ENCODE measurements at places on chromosomes 12 and 14. TPM values are rescaled to one million over a fixed set of nuclear protein-coding genes. Genes with fewer than 3 reads are reported as not detected.
A peak's percentile ranks its signal among the peaks of the same experiment; 100 is the strongest.

- H3K36me3 ChIP-seq, result peaks cover 17% of the 10 kb centered on the region
- H3K4me1 ChIP-seq, result no peaks in the 10 kb centered on the region
- H3K4me3 ChIP-seq, result no peak overlapping the region
- no peak for DNase-seq
Observed at GRCh38 chr12:123187637-123188036, 36.7 kb upstream of the PITPNM2 start.

DNA sequence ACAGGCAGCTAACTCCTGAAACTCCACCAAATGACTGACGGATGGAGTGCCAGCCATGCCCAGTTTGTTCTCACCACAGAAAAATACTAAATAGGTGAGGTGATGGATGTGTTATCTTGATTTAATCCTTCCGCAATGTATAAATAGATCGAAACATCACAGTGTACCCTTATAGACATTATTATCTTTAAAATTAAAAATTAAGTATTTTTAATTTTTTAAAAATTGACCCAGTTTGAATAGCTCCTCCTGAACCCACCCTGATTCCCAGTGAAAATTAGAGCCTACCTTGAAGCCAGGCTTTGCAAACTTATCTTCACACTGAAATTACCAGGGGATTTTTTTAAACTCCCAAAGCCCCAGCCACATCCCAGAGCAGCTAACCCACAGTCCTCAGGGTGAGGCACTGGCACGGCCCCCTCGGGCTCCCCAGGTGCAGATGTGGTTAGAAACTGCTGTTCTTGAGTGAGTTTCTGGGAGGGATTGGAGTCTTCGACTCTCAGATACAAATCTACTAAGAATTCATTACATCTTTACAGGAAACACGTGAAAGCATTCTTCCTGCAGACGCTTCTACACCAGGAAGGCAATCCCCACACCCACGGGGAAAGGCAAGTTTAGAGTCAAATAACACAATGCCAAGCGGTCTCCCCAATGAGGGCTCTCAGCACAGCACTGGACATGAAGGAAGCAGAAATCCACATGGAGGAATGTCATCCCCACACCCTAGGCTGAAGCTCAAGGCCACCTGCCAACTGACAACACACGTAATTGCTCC lies 126.4 kb downstream of the RIMBP2 start:
- H3K4me1 ChIP-seq, result no peaks in the 10 kb centered on the region
- DNase-seq, result no peak
- no peak overlapping the region for H3K4me3 ChIP-seq
- H3K27me3 ChIP-seq, result no peaks in the 10 kb centered on the region
- H3K36me3 ChIP-seq, result no peaks in the 10 kb centered on the region
- H3K27ac ChIP-seq, result no peak overlapping the region

- no peak overlapping the region for H3K27ac ChIP-seq
- no peaks in the 10 kb centered on the region for H3K36me3 ChIP-seq
Observed at GRCh38 chr12:4288296-4289131, 15.0 kb downstream of the CCND2 start.

- no peak overlapping the region for H3K4me3 ChIP-seq
- no peaks in the 10 kb centered on the region for H3K36me3 ChIP-seq
- H3K4me1 ChIP-seq, result no peaks in the 10 kb centered on the region
- H3K27me3 ChIP-seq, result 0 out of 2 replicates have a peak, but pooled peaks cover 4% of the 10 kb centered on the region
- no peak for DNase-seq
Observed at GRCh38 chr12:62128175-62128975, 131.8 kb upstream of the USP15 start.

- H3K27ac ChIP-seq, result no peak overlapping the region
- H3K36me3 ChIP-seq, result no peaks in the 10 kb centered on the region
- no peak for DNase-seq
- no peak overlapping the region for H3K4me3 ChIP-seq
- no peaks in the 10 kb centered on the region for H3K27me3 ChIP-seq
Observed at GRCh38 chr12:116759783-116760621, 21.9 kb downstream of the RNFT2 start.

DNA sequence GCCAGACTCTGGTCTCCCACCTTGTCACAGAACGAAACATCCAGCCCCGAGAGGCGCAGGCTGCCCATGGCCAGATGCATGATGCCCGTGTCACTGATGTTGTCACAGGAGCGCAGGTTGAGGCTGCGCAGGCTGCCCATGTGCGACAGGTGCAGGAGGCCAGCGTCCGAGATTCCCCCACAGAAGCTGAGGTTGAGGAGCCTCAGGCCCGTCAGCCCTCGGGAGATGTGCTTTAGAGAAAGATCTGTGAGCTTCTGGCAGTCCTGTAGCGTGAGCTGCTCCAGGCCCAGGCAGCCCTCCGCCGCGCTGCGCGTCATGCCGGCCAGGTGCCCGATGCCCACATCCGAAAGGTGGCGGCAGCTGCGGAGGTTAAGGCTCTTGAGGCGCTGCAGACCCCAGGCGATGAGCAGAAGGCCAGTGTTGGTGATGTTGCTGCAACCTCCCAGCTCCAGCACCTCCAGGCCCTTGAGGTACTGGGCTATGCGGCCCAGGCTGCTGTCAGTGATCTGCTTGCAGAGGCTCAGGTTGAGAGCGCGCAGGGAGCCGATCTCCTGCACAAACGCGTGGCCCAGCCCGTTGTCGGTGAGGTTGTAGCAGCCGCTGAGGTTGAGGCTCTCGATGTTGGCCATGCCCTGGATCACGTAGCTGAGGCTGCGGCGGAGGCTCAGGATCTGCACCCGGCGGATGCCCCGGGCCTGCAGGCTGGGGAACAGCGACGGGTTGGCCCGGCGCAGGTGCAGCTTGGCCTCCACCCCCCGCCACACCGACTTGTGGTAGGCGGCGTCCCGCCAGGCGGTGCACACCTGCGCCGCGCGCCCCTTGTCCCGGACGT lies 991 bp downstream of the FBXL14 start:
- H3K27ac ChIP-seq, result peak overlapping the region; percentile 55
- H3K36me3 ChIP-seq, result peaks cover 8% of the 10 kb centered on the region
- peaks cover 30% of the 10 kb centered on the region for H3K4me1 ChIP-seq

- H3K36me3 ChIP-seq, result no peaks in the 10 kb centered on the region
- H3K4me1 ChIP-seq, result no peaks in the 10 kb centered on the region
- no peak for DNase-seq
- H3K4me3 ChIP-seq, result no peak overlapping the region
- H3K27ac ChIP-seq, result no peak overlapping the region
Observed at GRCh38 chr14:104913435-104913834, 11.2 kb upstream of the PLD4 start.

DNA sequence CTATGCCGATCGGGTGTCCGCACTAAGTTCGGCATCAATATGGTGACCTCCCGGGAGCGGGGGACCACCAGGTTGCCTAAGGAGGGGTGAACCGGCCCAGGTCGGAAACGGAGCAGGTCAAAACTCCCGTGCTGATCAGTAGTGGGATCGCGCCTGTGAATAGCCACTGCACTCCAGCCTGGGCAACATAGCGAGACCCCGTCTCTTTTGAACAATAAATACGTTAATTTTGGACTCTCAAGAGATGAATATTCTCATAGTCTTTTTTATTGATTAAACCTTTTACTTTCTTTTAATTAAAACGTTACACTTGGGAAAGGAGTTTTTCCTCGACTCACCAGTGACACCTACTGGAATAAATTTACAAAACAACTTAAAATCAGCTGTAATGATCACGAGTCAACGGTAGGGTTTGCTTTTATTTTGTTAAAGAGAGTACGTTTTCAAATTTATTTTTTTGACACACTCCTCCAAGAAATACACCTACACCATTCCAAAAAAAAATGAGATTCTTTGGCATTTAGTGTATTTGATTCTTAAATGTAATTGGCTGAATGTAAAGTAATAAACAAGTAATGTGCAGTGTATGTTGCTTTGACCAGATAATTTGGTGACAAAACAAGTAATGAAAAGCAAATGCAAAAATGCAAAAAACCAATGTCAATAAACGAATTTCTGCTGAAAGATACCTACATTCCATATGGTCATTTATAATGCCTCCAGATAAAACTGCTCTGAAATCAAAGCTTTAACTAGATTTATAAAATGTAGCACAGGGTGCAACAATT lies 687 bp upstream of the RPS29 start:
- peak; percentile 60 for DNase-seq
- H3K27me3 ChIP-seq, result no peaks in the 10 kb centered on the region
- H3K27ac ChIP-seq, result peak overlapping the region; percentile 82
- peaks cover 33% of the 10 kb centered on the region for H3K36me3 ChIP-seq
- peaks cover 7% of the 10 kb centered on the region for H3K4me1 ChIP-seq

DNA sequence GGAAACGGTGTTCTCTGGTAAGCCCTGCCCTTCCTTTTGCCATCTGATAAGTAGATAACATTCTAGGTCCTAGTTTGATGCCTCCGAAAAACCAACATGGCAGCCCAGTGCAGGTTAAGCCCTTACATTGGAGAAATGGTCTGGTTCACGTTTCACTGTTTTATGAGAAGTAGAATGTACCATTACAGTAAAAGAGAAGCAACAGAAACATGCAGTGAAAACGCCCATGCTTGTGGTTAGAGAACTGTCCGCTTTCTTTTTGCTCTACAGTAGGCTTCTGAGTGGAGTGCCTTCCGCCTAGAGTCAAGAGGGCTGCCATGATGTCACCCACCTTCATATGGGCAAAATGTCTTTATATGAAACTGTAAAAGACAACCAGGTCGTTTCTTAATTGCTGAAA lies 190.4 kb upstream of the BCL2L14 start:
- no peak overlapping the region for H3K27ac ChIP-seq
- H3K36me3 ChIP-seq, result peaks cover 12% of the 10 kb centered on the region
- DNase-seq, result no peak
- H3K4me1 ChIP-seq, result peaks cover 18% of the 10 kb centered on the region

GRCh38 chr12:121712190-121712460 lies 427 bp upstream of the TMEM120B start:
- DNase-seq, result no peak
- H3K4me3 ChIP-seq, result peak overlapping the region; percentile 76
- H3K27me3 ChIP-seq, result no peaks in the 10 kb centered on the region
- H3K27ac ChIP-seq, result peak overlapping the region; percentile 72
- peaks cover 8% of the 10 kb centered on the region for H3K4me1 ChIP-seq

DNA sequence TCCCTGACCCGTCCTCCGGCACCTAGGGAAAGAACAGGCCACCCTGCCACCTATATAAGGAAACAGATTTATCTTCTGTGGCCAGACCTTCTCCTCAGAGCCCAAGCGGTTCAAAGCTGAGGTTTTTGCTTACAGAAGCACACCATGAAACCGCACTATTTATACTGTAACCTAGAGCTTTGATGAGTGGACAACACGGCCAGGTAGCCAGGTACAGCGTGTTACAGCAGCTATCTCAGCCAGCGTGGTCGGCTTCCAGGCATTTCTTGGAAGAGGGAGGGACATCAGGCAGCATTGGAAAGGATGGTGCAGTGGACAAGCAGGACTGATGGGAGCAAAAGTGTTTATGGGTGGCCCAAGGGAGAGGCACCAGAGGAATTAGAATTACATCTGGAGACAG lies 34.4 kb downstream of the TTC7B start:
- DNase-seq, result no peak
- H3K27ac ChIP-seq, result no peak overlapping the region
- H3K27me3 ChIP-seq, result no peaks in the 10 kb centered on the region
- no peaks in the 10 kb centered on the region for H3K36me3 ChIP-seq
- H3K4me1 ChIP-seq, result peaks cover 10% of the 10 kb centered on the region

DNA sequence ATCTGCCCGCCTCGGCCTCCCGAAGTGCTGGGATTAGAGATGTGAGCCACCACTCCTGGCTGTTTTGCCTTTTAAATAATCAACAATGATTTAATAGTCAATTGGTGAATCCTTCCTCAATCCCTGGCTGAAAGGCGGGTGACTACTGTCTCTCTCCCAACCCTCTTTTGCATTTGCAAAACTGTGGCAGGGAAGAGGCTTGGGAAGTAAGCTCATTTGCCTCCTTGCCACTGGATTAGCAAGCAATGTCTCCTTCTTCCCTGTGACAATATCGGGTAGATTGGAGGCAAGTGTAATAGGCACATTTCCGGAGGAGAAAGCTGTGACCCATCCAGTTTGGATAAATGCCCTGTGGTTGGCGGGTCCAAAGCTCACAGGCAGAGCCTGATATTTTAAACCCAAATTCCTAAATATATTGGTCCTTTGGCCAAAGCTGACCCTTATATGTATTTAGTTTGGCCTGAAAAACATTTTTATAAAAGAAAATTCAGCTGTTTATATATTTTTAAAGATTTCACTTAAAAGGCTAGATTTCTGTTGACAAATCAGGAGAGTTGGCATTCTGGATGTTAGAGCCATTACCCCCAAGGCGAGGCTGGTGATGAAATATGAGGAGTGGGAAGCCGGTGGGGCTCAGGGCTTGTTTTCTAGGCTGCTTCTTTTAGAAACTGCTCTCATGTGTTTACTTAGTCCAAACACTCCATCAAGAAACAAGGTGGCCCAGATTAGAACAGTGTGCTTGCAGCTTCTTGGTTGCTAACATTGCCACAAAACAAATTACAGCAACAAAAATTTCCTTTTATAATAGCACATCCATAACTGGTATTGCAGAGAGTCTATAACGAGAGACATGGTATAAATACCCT lies 646.9 kb upstream of the TMEM132C start:
- H3K27me3 ChIP-seq, result no peaks in the 10 kb centered on the region
- H3K4me3 ChIP-seq, result no peak overlapping the region
- H3K36me3 ChIP-seq, result no peaks in the 10 kb centered on the region
- no peaks in the 10 kb centered on the region for H3K4me1 ChIP-seq
- no peak overlapping the region for H3K27ac ChIP-seq

- no peaks in the 10 kb centered on the region for H3K4me1 ChIP-seq
- H3K4me3 ChIP-seq, result no peak overlapping the region
- DNase-seq, result no peak
- H3K27ac ChIP-seq, result no peak overlapping the region
- H3K36me3 ChIP-seq, result no peaks in the 10 kb centered on the region
- H3K27me3 ChIP-seq, result no peaks in the 10 kb centered on the region
Observed at GRCh38 chr12:58453306-58453705, 467.0 kb downstream of the LRIG3 start.

DNA sequence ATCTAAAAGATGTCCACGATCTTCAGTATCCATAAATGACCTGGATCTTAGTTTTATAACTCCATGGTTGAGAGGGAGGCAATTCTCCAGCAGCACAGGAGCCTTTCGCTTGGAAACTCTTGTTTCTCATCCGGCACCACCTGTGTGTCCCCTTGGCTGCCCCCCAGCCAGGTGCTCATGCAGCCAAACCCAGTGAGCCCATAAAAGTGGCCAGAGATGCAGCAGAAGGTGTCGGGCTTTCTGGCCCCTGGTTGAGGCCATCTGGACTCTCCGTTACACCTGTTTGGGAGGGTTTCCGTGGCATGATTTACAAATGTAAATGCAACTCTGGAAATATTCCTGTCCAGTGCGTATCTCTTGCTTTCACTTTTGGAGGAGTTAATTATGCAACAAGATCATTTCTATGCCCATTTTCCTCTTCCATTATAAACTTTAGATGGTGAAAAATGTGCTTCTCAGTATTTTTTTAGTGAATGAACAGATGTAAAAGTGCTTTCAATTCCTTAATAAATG lies 291.1 kb downstream of the DIO2 start:
- no peaks in the 10 kb centered on the region for H3K27me3 ChIP-seq
- no peaks in the 10 kb centered on the region for H3K36me3 ChIP-seq
- H3K4me3 ChIP-seq, result no peak overlapping the region
- H3K27ac ChIP-seq, result no peak overlapping the region

- no peak for DNase-seq
- no peak overlapping the region for H3K27ac ChIP-seq
- H3K4me1 ChIP-seq, result peaks cover 26% of the 10 kb centered on the region
- no peak overlapping the region for H3K4me3 ChIP-seq
- no peaks in the 10 kb centered on the region for H3K27me3 ChIP-seq
- no peaks in the 10 kb centered on the region for H3K36me3 ChIP-seq
Observed at GRCh38 chr12:47825173-47825639, 5.5 kb upstream of the HDAC7 start.

GRCh38 chr12:120941846-120942405 lies 36.4 kb upstream of the HNF1A start:
- H3K4me3 ChIP-seq, result no peak overlapping the region
- no peak overlapping the region for H3K27ac ChIP-seq
- no peaks in the 10 kb centered on the region for H3K27me3 ChIP-seq
- no peak for DNase-seq

The CLEC7A gene
- not detected for polyA plus RNA-seq

The KRT78 gene
- polyA plus RNA-seq, result not detected

The PAPLN gene
- 0.13 TPM for polyA plus RNA-seq

The NDRG2 gene
- polyA plus RNA-seq, result 15.8 TPM

The SLC7A7 gene
- polyA plus RNA-seq, result 0.19 TPM

The LRTM2 gene
- polyA plus RNA-seq, result not detected
